Activated T-cell treated with anti-CD3 and anti-CD28 coated beads, Interleukin-2, amount 50 U/mL, for 72 hours (primary cell): ENCODE measurements at places on chromosomes 7 and 10. TPM values are rescaled to one million over a fixed set of nuclear protein-coding genes. Genes with fewer than 3 reads are reported as not detected.

DNA sequence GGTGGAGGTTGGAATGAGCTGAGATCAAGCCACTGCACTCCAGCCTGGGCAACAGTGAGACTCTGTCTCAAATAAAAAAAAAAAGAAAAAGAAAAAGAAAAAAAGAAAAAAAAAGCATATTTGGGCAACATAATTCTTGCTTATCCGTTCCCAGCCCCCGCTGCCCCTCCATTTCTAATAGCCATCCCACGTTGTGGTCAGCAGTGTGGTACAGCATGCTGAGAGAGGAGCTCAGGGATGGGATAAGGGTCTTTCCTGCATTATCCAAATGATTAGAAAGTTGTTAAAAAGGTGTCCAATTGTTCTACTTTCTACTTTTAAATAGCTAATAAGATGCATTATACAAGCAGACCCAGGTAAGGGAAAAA, 104.9 kb upstream of the ZNF92 start:
- H3K36me3 ChIP-seq: no peaks in the 10 kb centered on the region
- peak overlapping the region; percentile 87 for H3K4me3 ChIP-seq
- H3K27ac ChIP-seq: no peak overlapping the region

GRCh38 chr10:84308481-84309304, 19.7 kb upstream of the CCSER2 start:
- peak; percentile 59 for DNase-seq
- peaks cover 4% of the 10 kb centered on the region for H3K36me3 ChIP-seq
- H3K4me3 ChIP-seq: peak overlapping the region; percentile 83
- H3K4me1 ChIP-seq: peaks cover 45% of the 10 kb centered on the region
- H3K27ac ChIP-seq: peak overlapping the region; percentile 32

Gene LEP
- not detected for total RNA-seq

GRCh38 chr10:71719042-71719441, 536 bp downstream of the C10orf105 start:
- no peak overlapping the region for H3K27ac ChIP-seq
- no peak overlapping the region for H3K4me3 ChIP-seq
- no peaks in the 10 kb centered on the region for H3K36me3 ChIP-seq
- peaks cover 38% of the 10 kb centered on the region for H3K4me1 ChIP-seq
- no peak for DNase-seq

Gene LRGUK
- total RNA-seq: 0.19 TPM

Gene SUN3
- total RNA-seq: 0.99 TPM

DNA sequence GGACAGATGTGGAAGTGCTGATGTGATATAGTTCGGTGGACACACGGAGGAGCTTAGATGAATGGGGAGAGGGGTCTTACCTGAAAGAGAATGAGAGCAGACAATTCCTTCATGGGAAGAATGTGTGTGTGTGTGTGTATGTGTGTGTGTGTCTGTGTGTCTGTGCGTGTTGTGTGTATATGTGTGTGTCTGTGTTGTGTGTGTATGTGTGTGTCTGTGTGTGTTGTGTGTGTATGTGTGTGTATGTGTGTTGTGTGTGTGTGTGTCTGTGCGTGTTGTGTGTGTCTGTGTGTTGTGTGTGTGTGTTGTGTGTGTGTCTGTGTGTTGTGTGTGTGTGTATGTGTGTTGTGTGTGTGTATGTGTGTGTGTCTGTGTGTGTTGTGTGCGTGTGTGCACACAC, 104.2 kb downstream of the FAM204A start:
- no peak overlapping the region for H3K4me3 ChIP-seq
- H3K36me3 ChIP-seq: no peaks in the 10 kb centered on the region
- peaks cover 42% of the 10 kb centered on the region for H3K27me3 ChIP-seq
- no peak overlapping the region for H3K27ac ChIP-seq
- no peak for DNase-seq

DNA sequence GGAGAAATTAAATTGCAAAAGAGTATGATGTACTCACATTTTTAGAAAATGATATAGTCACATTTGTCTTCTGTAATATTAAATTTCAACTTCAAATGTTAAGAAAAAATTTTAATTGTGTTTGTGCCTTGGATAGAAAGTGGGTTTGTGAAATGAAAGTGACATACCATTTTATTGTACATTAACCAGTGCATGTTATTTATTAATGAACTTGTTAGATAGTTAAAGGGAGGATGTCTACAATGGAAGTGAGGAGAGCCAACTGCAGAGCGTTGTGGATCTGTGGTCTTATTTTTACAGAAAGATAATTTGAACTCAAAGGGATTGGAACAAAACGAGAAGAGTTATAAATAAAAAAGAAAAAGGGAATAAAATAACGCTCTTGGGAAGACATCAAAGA, 291.7 kb downstream of the ARL4A start:
- H3K36me3 ChIP-seq: no peaks in the 10 kb centered on the region
- H3K27me3 ChIP-seq: peaks cover 9% of the 10 kb centered on the region
- H3K27ac ChIP-seq: no peak overlapping the region
- no peak overlapping the region for H3K4me3 ChIP-seq
- no peak for DNase-seq

DNA sequence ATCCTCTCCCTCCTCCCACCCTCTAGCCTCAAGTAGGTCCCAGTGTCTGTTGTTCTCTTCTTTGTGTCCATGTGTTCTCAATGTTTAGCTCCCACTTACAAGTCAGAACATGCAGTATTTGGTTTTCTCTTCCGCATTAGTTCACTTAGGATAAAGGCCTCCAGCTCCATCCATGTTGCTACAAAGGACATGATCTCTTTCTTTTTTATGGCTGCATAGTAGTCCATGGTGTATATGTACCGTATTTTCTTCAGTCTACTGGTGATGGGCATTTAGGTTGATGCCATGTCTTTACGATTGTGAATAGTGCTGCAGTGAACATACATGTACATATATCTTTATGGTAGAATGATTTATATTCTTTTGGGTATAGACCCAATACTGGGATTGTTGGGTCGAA, 1.6 kb upstream of the GOT1 start:
- peak overlapping the region; percentile 18 for H3K27ac ChIP-seq
- H3K27me3 ChIP-seq: no peaks in the 10 kb centered on the region
- peaks cover 49% of the 10 kb centered on the region for H3K4me1 ChIP-seq
- H3K4me3 ChIP-seq: peak overlapping the region; percentile 100
- peaks cover 11% of the 10 kb centered on the region for H3K36me3 ChIP-seq
- DNase-seq: no peak

Gene TRIM73
- total RNA-seq: 12.1 TPM

- H3K36me3 ChIP-seq: peaks cover 3% of the 10 kb centered on the region
- no peak overlapping the region for H3K4me3 ChIP-seq
- peaks cover 7% of the 10 kb centered on the region for H3K27me3 ChIP-seq
- no peak overlapping the region for H3K27ac ChIP-seq
- no peak for DNase-seq
Measured at GRCh38 chr10:2509081-2509531, 558.2 kb upstream of the PFKP start.

- no peak overlapping the region for H3K4me3 ChIP-seq
- no peaks in the 10 kb centered on the region for H3K27me3 ChIP-seq
- H3K36me3 ChIP-seq: no peaks in the 10 kb centered on the region
- no peak for DNase-seq
Measured at GRCh38 chr10:55979203-55979602, 381.9 kb downstream of the ZWINT start.

DNA sequence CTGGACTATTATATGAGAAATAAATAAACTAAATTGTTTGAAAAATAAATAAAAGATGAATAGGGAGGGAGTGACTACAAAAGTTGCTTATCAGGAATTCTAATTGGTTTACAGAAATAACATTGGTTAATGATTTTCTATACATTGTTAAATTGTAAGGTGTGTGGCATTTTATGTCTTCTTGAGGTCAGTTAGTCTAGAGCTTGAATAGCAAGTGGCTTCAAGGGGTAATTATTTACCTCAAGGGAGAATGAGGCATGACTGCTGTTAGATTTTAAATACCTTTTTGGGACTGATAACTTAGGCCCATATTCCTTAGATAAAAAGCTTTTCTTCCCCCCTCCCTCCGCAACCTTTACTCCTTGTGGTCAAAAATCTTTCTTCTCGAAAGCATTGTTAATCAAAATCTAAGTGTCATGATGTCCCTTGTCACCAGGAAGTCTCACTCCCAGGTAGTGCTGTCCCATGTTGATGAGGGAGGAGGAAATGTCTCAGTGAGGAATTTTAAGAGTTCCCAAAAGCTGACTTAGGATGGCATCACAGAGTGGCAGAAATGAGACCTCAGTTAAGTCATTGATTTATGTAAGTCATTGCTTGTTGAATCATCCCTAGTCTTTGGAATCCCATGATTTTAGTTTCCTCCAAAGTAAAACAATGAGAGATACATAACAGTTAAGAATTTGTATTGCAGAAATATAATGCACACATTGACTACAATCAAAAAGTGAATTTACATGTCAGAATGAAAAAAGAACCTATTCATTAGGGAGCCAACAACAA, 71.5 kb downstream of the MAPK8 start:
- H3K36me3 ChIP-seq: peaks cover 4% of the 10 kb centered on the region
- no peak overlapping the region for H3K4me3 ChIP-seq
- H3K4me1 ChIP-seq: no peaks in the 10 kb centered on the region
- H3K27me3 ChIP-seq: no peaks in the 10 kb centered on the region
- no peak overlapping the region for H3K27ac ChIP-seq
